ENCODE measurements at places on chromosomes 1 and 21.

DNA sequence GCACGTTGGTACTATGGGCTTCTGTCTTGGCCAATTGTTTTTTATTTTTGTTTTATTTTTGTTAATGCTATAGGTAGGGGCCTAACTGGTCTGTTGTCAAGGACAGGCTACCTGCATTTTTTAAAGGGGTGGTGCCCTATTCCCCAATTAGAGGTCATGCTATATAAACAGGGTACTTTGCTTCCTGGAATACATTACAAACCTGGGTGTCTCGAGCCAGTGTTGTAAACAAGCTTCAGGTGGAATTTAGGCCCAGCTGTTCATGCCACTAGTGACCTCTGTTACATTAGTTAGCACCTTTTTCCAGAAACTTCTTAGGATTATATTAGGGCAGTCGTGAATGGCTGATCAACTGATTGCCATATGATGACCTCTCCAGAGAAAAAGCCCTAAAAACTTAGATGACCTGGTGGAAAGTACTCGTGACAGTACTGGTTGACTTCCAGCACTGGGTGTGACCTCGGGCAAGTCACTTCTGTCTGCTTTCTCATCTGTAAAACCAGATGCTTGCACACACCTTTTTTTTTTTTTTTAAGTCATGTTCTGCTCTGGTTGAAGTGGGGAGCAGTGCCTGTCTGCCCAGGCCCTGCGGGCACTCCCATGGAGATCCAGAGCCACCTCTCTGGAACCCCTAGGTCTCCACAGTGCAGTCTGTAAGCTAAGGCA, 46.5 kb downstream of the ELK4 start:
- DNase-seq, result peak; percentile 21

GRCh38 chr1:83909687-83910086, 89.2 kb downstream of the TTLL7 start:
- DNase-seq, result no peak

GRCh38 chr1:2451741-2452140, 24.3 kb upstream of the PLCH2 start:
- no peak for DNase-seq

GRCh38 chr1:114126261-114127095, 27.2 kb downstream of the SYT6 start:
- peak; percentile 54 for DNase-seq

- DNase-seq, result no peak
These were observed 29.1 kb downstream of the PLPP3 start for GRCh38 chr1:56550138-56550858.

GRCh38 chr1:111203681-111204200, 3.3 kb upstream of the DENND2D start:
- DNase-seq, result peak; percentile 84

DNA sequence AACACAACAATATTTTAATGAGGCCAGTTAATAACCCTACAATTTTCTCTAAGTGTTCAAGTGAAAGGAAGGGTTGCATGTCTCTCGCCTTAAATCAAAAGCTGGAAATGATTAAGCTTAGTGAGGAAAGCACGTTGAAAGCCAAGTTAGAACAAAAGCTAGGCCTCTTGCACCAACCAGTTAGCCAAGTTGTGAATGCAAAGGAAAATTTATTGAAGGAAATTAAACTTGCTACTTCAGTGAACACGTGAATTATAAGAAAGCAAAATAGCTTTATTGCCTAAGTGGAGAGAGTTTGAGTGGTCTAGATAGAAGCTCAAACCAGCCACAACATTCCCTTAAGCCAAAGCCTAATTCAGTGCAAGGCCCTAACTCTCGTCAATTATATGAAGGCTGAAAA, 135.6 kb downstream of the DUSP10 start:
- DNase-seq, result no peak

DNA sequence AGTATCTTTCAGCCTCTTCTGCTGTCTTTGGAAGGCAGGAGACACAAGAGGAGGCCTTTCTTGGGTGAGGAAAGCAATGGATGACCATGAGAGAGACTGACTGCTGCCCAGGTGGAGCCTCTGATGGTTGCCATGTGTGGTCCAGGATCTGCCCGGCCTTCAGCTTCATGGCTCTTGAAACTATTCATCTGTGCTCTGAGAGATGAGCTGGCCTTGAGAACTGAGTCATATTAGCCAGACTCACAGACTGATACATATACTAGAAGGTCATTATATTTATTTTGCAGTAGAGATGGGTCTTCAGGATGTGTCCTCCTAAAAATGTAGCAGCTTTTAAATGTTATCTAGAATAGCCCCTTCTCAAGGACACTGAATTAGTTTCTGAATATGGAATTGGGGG, 33.7 kb downstream of the PTGFRN start:
- DNase-seq, result no peak

DNA sequence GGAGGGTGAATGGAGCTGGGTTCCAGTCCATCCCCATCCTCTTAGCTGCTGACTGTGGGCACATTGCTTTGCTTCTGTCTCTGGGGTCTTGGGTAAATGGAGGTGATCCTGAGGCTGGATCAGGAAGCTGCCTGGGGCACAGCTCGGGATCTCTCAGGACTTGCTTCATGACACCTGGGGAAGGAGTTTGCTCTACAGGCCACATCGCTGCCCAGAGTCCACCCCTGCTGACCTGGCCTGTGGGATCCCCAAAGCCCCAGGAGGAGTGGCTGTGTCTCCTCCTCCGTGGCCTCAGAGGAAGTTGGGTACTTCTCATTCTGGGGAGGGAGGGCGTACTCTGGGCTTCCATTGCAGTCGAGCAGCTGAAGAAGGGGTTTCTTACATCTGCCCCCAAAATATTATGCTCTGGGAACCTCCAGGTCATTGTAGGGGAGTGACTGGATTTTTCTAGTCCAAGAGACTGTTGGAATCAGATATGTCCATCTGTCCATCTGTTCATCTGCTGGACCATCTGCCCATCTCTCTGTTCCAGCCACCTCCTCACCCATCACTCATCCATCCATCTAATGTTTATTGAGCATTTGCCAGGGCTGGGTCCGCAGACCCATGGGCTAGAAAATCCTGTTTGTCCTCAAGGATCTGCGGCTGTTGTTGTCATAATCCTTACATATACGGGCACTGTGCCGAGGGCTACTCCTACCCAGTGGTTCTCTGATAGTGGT, 45.9 kb downstream of the ARHGEF10L start:
- DNase-seq, result no peak

DNA sequence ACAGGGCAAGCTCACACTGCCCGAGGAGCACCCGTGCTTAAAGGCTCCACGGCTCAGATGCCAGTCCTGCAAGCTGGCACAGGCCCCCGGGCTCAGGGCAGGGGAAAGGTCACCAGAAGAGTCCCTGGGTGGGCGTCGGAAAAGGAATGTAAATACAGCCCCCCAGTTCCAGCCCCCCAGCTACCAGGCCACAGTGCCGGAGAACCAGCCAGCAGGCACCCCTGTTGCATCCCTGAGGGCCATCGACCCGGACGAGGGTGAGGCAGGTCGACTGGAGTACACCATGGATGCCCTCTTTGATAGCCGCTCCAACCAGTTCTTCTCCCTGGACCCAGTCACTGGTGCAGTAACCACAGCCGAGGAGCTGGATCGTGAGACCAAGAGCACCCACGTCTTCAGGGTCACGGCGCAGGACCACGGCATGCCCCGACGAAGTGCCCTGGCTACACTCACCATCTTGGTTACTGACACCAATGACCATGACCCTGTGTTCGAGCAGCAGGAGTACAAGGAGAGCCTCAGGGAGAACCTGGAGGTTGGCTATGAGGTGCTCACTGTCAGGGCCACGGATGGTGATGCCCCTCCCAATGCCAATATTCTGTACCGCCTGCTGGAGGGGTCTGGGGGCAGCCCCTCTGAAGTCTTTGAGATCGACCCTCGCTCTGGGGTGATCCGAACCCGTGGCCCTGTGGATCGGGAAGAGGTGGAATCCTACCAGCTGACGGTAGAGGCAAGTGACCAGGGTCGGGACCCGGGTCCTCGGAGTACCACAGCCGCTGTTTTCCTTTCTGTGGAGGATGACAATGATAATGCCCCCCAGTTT, 1.3 kb downstream of the CELSR2 start:
- peak; percentile 69 for DNase-seq

DNA sequence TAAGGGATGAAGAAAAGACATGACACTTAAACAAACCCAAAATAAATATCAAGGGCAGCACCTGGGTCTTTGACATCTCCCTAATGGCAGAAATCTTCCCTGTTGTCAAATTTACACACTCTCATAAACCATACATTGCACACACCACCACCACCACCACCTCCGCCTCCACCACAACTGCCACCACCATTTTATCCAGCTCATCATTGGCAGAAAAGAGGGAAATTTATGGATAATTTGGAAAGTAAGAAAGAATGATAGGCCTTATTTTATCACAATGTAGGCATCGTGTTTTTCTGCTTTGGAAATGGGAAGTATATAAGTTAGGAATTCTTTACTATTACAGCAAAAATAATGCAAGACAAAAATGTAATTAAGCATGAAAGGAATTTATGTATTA, 27.3 kb upstream of the RGS13 start:
- DNase-seq, result no peak

- DNase-seq, result no peak
These were observed 75.6 kb downstream of the SYT6 start for GRCh38 chr1:114078116-114078515.

GRCh38 chr1:147808025-147808424, 47.6 kb upstream of the GJA5 start:
- DNase-seq, result no peak

- no peak for DNase-seq
These were observed 25.5 kb downstream of the SYT2 start for GRCh38 chr1:202684716-202685115.

DNA sequence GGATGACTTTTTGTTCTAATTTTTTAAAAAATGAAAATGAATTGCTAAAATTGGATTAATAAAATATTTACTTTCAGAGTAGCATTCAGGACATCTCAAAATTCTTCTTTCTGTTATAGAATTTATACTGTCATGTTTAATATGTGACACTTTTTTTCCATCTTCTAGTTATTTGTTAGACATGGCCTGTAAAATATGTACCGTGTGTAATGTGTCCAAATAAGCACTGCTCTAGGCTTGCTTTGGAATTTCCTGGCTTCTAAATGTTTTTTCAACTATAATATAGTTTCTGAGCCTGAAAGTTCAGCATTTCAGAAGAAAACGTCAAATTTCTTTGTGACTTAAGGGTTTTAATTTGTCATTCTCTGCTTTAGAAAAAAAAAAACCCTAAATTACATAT, 243.6 kb downstream of the DNM3 start:
- no peak for DNase-seq

GRCh38 chr21:45556645-45557615, 14.7 kb upstream of the SLC19A1 start:
- DNase-seq, result peak; percentile 69

GRCh38 chr1:182056601-182057366, 4.7 kb downstream of the ZNF648 start:
- no peak for DNase-seq

GRCh38 chr1:98923667-98924066, 81.0 kb downstream of the PLPPR5 start:
- no peak for DNase-seq

DNA sequence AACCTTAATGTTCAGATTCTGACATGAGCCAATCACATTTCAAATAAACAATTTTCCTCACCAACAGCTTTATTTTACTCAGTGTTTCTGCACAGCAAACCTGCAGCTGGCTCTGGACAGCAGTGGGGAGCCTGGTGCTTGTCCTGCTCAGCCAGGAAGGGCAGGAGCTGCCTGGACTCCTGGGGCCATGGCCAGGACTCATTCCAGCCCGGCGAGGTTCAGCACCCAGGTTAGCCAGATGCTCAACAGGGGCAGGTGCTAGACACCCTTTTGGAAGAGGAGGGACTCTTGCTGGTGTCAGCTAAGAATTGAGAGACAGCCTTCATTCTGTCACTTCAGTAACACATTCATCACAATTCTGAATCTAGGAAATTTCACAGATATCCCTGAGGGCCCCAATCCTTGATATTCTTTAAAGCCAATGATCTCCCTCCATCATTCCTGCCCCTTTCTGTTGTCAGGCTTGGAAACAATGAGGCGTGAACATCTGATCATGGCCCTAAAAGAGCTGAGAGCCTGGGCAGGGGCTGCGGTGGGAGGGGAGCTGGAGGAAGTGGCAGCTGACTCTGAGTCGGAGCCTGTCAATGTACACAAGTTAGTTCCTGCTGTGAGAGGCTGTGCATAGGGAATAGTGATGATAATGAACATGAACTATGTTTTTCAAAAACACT, 251.3 kb downstream of the SDCCAG8 start:
- DNase-seq, result no peak

GRCh38 chr1:211381481-211382181, 55.0 kb downstream of the TRAF5 start:
- no peak for DNase-seq

DNA sequence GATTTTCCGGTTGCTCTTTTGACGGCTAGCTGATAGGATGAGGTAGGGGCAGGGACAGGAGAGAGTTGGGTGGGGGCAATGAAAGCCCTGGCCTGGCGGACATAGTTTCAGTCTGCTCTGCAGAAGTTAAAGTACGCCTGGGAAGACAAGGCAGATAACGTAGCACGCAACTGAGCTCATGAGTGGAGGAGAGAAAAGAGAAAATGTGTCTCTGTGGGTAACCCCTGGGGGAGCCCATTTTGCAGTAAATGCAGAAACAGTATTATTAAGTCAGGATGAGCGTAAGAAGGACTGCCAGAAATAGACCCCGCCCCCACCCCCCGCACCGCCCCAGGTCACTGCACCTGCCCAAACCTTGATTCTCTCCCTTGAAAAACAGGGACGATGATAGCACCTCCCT, 51.7 kb upstream of the TARBP1 start:
- DNase-seq, result peak; percentile 58

DNA sequence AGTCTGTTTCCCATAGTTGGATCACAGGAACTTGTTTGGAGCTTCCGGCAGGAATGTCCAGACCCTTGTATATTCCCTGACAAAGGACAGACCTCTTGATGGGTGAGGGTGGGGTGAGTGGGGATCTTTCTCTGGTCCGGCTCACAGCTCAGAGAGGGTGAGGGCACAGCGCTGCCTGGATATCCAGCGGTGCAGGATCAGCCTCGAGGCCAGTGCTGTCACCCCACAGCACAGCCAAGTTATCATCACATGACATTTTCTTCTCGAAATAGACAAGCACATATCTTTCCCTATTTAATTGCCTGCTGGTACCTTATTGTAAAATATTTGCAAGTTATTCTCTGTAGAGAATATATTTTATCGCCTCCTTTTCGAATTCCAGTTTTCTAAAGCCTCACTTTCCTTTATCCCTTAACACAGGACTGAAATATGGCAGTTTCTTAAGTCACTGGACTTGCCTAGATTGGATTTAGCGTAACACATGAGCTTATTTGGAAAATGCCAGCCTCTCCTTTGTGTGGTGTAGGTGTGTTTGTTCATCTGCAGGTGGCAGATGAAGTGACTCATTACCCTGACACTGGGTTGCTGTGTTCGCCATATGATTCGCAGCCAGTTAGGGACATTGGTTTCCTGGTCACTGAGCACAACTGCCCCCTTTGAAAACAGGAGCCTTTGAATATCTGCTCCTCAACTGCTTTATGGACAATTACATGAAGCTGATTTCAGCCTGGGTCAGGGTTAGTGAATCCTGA, 21.4 kb downstream of the CLIC6 start:
- DNase-seq, result no peak

GRCh38 chr1:56257726-56258125, 321.6 kb downstream of the PLPP3 start:
- DNase-seq, result no peak
